ENCODE measurements at places on chromosomes 12 and 14.

GRCh38 chr12:94769047-94769420 is 118.7 kb upstream of the TMCC3 start:
- no peak for DNase-seq

- DNase-seq, result no peak
Measured at GRCh38 chr14:96564389-96564788, 62.2 kb downstream of the PAPOLA start.

DNA sequence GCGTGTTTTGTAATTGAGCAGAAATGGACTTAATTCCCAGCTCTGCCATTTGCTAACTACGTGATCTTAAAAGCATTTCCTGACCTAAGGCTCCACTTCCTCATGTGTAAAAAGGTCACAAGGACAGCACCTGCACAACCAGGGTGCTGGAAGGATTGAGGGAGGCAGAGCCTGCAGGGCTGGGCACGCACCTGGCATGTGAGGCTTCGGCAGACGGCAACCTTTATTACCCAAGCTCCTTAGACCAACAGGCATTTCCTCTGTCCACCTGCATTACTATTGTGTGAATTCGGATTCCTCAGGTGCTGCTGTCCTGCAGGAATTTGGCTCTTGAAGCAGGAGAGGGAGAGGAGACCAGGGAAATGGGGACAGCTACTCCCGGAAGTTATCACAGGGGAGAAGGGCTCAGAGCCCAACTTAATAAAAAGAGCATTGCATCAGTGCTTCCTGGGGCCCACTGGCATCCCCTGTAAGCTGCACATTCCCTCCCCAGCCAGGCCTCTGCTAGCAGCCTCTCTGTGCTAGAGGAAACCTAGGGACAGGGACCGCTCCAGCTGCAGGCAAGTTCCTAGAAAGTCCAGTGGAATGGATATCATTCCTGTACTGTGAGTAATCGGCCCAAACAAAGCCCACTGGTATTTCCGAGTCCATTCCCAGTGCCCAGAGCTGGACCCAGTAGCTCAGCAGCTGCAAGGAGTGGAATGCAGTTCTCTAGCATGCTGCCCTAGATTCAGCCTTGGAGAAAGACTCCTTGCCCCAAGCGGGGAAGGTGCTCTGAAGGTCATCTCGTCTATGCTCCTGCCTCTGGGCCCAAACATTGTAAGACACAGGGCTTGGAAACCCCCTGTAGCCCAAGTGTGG is 157.1 kb upstream of the CCND2 start:
- no peak for DNase-seq

- DNase-seq, result no peak
Measured at GRCh38 chr14:44108601-44109000, 398.5 kb downstream of the FSCB start.

GRCh38 chr12:13288937-13289652 is 92.6 kb downstream of the EMP1 start:
- DNase-seq, result no peak

DNA sequence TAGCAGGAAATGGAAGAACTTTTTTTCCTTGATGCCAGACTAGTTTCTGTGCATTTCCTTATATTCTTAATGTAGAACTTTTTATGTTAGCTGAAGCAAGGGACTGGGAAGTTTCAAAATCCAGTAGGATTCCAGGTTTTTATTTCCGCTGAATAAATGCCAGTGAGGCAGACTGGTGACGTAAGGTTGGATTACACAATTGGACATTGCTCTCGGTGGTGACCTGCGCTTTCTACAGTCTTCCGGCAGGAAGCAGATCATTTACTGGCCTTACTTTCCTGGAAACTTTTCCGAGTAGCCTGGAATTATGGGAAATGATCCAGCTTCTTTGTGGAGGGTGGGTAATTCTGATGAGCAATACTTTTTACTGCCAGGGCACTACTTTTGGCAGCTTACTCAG is 3.6 kb downstream of the IFT43 start:
- DNase-seq, result no peak

- DNase-seq, result no peak
Measured at GRCh38 chr14:104528496-104528895, 51.1 kb upstream of the C14orf180 start.

- no peak for DNase-seq
Measured at GRCh38 chr12:68760806-68761441, 14.9 kb downstream of the SLC35E3 start.

DNA sequence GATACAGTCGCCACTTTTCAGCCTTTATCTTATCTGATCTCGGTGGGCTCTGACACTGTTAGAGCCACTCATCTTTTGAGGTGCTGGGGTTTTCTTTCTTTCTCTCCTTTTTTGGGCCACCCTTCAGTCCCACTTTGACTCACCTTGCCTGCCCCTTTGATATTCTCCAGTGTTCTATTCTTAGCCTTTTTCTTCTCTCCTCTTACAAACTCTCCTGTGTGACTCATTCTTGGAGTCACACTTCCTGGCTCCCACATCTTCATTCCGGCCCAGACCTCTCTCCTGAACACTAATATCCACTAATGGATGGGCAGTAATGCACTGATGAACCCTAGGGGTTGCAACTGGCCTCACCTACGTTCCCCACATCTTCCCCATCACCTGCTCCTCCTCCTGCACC is 2.2 kb upstream of the DCD start:
- DNase-seq, result no peak

- no peak for DNase-seq
Measured at GRCh38 chr14:35212471-35213142, 79.6 kb upstream of the PSMA6 start.

All from left lung (tissue), 14 donors.